AG04449 (cell line): ENCODE measurements at places on chromosomes 5 and 9.

DNA sequence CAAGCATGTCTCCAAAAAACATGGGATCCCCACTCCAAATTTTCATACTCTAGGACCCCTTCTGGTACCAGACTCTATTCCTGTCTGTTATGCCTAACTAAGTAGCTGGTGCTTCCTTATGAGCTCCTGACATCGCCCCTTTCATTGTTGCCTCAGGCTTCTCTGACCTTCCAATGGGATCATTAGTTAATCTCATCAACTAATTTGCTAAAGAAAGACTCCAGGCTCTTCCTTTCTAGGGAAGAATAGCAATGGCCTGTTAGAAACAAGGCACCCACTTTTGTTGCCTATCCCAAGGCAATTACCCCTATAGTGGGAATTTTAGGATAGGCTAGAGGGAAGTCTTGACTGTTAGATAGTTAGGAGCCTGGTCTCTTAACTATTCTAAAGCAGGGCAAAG, 369.5 kb downstream of the MLLT3 start:
- no peak for DNase-seq

GRCh38 chr9:101758304-101758930, 20.0 kb upstream of the GRIN3A start:
- no peak for DNase-seq

- DNase-seq, result no peak
Measured at GRCh38 chr5:7662289-7662688, 188.6 kb downstream of the CFAP90 start.

GRCh38 chr5:122077366-122078115, 518 bp downstream of the LOX start:
- DNase-seq, result no peak

DNA sequence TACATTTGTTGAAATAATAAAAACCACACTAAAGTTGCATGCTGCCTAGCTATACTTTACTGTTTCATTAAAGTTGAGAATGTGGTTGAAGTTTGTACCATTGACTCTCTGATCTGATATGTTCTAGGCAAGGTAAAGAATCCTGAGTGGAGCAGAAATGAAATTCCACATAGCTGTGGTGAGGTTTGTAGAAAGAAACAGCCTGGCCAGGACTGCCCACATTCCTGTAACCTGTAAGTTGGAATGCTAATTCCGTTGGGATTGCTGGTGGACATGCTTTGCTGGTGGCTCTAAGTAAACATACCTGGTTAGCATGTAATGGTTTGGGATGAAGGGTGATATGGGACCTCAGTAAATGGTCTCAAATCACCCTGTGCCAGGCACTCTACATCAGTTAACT, 16.8 kb downstream of the NFX1 start:
- DNase-seq, result no peak

- DNase-seq, result no peak
Measured at GRCh38 chr9:134655586-134656333, 14.2 kb downstream of the COL5A1 start.

DNA sequence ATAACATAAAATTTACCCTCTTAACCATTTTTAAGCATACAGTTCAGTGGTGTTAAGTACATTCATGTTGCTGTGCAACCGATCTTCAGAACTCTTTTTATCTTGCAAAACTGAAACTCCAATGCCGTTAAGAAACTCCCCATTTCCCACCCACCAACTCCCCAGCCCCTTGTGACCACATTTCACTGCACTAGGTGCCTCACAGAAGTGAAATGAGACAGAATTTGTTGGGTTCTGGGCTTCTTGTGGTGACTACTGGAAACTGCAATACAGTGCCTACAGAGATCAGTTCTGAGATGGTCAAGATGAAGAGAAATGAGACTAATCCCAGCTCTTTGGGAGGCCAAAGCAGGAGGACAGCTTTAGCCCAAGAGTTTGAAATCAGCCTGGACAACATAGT, 202.1 kb upstream of the SLC30A5 start:
- no peak for DNase-seq

DNA sequence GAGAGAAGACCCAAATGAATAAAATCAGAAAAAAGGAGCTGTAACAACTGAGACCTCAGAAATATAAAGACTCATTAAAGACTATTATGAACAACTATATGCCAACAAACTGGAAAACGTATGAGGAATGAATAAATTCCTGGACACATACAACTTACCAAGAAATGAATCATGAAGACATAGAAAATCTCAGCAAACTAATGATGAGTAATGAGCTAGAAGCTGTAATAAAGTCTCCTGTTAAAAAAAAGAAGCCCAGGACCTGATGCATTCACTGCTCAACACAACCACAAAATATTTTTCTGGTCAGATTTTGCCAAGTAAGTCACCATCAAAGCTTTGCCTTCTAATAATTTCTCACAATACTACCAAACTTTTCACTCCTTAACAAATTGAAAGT, 666.7 kb downstream of the LRRC70 start:
- no peak for DNase-seq

DNA sequence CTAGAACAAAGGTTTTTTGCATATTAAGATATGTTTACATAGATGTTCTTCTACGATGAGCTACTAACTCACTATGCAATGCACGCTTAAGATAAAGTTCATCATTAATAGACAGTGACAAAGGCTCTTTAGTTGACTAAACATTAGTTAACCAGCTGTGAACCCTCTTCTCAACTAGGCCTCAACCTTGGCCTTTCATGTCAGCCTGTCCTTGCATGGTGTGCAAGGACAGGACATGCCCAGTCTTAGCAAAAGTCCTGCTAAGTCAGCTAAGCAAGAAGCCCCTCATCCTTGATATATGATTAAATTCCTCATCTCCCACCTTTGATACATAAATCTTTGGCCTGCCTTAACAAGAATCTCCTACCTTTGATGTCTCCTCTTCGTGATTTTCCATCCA, 50.9 kb downstream of the PLPP1 start:
- no peak for DNase-seq

DNA sequence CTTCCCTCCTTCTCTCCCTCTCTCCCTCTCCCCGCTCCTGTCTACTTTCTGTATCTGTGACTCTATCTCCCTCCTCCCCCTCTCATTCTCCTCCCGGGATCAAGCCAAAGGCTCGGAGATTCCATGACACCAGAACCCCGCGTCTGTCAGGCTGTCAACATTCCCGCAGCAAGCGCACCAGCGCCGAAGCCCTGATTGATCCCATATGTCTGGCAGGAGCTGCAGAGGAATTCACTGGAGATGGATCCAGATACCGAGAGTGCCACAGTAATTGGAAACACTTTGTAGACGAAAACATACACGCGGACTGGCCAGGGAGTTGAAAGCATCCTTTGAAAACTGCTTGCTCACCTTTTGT, 300 bp upstream of the SVEP1 start:
- no peak for DNase-seq

- peak; percentile 29 for DNase-seq
Measured at GRCh38 chr5:14054965-14055963, 87.9 kb upstream of the TRIO start.

DNA sequence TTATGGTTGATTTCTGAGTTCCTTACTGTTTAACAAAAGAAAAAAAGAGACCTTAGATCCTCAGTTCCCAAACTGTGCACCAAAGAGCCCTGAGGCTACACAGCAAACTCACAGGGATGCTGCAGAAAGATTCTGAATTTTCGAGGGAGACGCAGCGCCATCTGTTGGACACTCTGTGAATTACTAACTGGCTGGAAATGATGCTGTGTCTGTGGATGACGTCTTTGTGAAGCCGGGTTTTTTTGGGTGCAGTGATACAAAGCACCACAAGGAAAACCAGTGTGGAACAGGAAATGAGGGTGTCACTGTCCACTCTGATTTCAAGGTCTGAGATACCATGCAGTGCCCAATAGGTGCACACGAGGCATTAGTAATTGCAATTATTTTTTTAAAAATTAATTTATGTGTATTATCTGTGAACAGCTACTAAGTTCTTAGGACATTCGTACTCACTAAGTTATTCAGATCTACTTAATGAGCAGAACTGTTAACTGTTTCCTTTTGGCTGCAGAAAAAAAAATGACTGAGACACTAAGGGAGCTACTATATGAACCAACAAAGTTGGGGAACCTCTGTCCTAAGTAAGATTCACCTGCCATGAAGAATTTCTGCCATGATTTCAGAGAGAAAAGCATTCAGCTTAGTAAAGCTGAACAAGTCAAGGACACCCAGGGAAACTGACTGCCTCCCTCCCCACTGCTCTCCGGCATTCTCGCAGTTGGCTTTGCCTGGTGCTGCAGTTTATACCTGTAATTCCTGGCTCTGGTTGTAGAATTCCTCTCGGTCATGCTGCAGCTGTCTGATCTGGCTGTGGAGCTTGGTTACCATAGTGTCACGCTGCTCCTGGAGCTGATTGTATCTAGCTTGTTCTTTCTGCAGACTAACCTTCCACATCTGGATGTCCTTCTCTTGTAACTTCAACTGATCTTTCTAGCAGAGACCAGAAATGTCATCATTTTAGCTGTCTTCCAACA, 23.4 kb downstream of the SPACA9 start:
- peak; percentile 19 for DNase-seq

DNA sequence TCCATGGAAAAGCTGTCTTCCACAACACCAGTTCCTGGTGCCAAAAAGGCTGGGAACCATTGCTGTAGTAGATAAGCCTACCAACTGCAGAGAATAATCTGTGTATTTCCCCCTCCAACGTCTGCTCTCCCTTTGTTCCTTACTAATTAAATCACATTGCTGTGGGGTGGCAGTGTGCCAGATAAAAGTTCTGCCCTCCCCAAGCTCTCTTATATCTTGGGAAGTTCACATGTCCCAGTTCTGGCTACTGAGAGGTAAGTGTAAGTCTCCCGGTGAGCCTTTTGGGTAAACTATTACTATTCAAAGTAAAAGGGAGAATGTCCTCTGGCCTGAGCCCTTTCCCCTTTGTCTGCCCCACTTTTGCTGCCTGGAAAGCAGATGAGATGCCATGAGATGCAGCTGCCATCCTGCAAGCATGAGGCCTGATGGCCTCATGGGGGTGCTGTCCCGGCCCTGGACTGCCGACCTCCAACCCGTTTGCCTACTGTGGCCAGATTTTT, 14.7 kb downstream of the ENC1 start:
- DNase-seq, result no peak

DNA sequence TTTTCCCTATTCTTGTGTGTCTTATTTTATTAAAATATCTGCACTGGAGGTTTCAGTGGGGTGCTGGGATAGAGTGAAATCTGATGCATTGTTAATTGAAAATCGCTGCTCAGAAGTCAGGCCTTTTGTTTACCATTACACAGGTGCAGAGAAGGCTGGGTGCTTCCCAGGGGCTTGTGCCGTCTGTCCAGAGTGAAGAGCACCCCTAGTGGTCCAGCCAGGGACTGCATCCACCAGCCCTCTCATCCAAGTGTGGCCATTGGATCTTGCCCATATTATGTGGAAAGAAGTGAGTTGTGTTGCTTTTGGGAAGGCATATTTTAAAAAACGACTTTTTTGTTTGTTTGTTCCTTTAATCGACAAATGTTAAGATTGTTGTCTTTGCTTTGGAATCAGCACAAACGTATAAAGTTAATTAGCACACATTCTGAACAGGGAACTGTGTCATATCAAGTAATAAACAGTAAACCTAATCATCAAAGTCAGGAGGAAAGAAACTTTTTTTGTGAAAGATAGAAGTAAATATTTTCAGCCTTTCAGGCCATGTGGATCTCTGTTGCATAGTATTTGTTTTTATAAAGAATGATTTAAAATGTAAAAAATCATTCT, 315.6 kb downstream of the MTRR start:
- DNase-seq, result no peak

DNA sequence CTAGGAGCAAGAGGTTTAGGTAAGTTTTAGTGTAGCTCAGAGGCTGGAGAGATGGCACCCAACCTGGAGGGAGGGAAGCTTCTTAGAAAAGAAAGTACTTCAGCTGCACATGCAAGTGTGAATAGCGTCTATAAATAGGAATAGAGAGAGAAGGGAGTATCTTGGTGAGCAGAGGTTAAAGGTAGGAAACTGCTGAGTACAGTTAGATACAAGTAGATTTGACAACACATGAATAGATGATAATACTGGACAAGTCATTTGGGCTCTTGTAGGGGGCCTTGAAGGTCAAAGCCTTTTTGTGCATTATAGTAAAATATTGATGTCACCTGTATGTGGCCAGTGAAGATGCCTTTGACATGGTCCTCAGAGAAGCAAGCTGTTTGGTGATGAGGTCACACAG, 34.2 kb downstream of the ANP32B start:
- no peak for DNase-seq

DNA sequence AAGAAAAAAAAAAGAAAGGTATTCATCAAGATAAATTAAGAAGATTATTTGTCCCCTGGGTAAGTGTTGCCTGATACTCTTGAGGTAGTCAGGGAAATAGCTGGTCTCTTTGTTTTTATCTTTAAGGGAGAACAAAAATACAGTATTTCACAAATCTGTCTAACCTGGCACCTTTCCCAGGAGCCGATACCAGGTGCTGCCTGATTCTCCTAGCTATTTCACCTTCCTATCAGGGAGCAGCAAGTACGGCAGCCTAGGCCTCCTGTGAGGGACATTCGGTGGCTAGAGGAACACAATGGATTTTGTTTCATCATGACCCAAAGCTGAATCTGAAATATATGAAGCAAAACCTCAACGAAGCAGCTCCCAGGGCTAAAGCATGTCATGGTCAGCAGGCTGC, 86.0 kb downstream of the TARS1 start:
- DNase-seq, result no peak

DNA sequence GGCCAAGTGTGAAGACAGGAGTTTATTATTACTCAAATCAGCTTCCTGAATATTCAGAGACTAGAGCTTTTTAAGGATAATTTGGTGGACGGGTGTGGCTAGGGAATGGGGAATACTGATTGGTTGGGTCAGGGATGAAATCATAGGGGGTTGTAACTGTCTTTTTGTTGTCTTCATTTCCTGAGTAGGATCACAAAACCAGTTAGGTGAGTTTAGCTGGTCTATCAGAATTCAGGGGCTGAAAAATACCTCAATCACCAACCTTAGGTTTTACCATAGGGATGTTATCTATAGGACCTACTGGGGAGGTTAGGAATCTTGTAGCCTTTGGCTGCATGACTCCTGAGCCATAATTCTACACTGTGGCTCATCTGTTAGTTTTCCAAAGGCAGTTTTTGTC, 235.8 kb downstream of the YTHDC2 start:
- DNase-seq, result no peak

DNA sequence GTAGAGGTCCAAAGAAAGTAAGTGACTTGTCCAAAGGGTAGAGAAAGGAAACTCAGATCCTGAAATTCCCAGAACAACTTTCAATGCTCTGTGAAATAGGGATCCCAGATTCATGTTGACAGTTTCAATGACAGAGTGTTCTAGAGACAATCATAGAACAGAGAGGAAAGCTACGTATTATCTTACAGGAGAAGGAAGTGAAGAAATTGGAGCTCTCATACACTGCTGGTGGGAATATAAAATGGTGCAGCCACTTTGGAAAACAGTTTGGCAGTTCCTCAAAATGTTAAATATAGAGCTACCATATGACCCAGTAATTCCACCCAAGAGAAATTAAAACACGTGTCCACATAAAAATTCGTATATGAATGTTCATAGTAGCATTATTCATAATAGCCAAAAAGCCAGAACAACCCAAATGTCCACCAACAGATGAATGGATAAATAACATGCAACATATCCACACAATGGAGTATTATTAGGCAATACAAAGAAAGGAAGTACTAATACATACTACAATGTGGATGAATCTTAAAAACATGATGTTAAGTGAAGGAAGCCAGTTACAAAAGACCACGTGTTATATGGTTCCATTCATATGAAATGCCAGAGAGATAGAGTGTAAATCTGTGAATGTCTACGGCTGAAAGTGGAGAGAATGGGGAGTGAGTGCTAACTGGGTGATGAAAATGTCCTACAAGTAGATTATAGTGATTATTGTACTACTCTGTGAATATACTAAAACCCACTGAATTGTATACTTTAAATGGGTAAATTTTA, 197.1 kb downstream of the NTRK2 start:
- DNase-seq, result no peak

GRCh38 chr9:86713470-86713869, 233.8 kb downstream of the GAS1 start:
- DNase-seq, result peak; percentile 53
